Brain pericyte (primary cell): ENCODE measurements at places on chromosomes 4 and X.

DNA sequence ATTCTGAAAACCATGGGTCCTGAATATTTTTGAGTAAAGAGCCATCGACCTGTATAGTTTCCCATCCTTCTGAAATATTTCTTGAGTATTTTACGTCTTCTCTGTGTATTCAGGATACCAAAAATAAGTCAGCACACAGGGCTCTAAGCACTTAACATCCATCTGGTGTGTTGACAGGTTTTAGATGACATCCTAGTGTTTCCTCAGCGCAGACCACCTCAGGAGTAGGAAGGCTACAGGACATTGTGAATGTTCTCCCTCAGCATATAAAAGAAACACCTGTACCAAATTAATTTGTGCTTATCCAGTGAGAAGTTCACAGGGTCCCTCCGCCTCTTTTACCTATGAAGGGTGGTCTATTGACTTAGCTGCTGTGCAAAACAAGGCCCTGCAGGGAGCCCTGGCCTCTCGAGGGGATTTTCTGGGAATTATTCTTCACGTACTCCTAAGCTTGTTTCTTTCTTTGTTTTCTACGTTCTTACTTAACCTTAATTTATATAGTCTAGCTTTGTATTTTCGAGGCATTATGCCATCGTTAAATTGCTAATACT lies 241.8 kb downstream of the FBXO8 start:
- DNase-seq: no peak

- DNase-seq: no peak
Measured at GRCh38 chr4:110900213-110900769, 277.4 kb upstream of the PITX2 start.

- no peak for DNase-seq
Measured at GRCh38 chr4:78562687-78563086, 11.1 kb downstream of the ANXA3 start.

DNA sequence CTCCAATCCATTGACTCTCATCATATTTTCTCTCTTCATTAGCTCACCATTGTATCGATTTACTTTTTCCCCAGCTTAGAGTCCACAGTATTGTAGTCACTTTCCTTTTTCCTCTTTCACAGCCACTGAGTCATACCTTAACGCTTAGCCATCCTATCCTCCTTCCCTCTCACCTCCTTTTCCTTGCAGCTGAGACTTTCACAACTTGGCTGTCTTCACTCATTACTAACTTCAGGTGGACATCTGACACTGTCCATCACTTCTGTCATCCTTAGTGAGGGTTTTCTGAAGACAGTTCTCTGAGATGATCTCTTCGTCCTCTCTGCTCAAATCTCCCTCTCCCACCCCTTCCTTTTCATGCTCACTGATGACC lies 70.5 kb upstream of the ESX1 start:
- no peak for DNase-seq

GRCh38 chr4:150411520-150411919 lies 170.4 kb upstream of the MAB21L2 start:
- DNase-seq: no peak

- no peak for DNase-seq
Measured at GRCh38 chrX:109533631-109534030, 3.0 kb upstream of the NXT2 start.
